ENCODE measurements at places on chromosomes 12 and 14. TPM values are rescaled to one million over a fixed set of nuclear protein-coding genes. Genes with fewer than 3 reads are reported as not detected.

MYBPC1 gene
- 0.70 TPM for total RNA-seq

ASCL1 gene
- total RNA-seq, result not detected

CMA1 gene
- not detected for total RNA-seq

ENDOU gene
- total RNA-seq, result not detected

CABP1 gene
- total RNA-seq, result not detected

CLEC9A gene
- not detected for total RNA-seq

FOS gene
- 139 TPM for total RNA-seq

- DNase-seq, result peak; percentile 86
Observed at GRCh38 chr14:50067723-50068495, 48.5 kb downstream of the VCPKMT start.

- DNase-seq, result peak; percentile 8
Observed at GRCh38 chr12:74770552-74770951, 232.9 kb downstream of the ATXN7L3B start.

DNA sequence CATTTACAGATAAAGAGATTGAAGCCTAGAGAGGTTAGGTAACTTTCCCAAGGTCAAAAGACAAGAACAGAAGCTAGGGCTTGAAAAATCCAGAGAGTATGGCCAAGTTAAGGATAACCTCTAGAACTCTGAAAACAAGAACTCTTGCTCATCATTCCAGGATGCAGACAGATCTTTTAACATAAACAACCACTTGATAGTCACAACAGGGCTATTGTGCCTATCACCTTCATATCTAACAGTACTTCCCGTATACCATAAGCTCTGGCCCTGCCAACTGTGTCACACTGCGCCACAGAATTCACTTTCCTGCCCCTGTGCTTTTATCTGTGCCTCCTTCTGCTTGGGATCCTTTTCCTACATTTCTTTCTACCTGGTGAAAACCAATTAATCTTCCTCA lies 18.2 kb downstream of the ERP29 start:
- DNase-seq, result no peak

DNA sequence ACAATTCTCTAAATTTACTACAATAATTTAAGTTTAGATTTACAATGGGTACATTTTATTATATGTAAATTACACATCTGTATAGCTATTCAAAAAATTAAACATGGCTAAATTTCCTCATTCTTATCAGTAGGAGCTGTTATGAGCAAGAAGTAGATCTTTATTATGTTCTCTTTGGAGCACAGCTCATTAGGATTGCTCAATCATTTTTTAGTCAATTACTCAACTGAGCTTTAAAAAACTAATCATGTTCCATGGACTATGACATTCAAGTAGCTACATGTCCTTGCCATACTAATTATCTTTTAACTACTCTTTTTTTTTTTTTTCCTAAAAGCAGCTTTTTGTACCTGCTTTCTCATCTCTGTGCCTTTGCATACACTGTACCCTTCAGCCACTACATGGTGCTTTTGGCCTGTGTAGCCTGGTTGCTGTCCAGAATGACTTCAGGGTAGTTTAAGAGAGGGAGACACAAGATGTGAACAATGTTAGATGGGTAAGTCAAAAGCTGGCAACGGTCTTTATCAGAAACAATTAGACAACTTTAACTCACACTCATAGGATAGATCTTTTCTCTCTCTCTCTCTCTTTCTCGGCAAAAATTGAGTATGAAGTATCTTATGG lies 69.0 kb downstream of the SSPN start:
- peak; percentile 31 for DNase-seq

GRCh38 chr14:81289516-81289915 lies 68.8 kb upstream of the GTF2A1 start:
- DNase-seq, result no peak

GRCh38 chr12:29428633-29429032 lies 47.7 kb upstream of the ERGIC2 start:
- DNase-seq, result peak; percentile 97

- DNase-seq, result no peak
Observed at GRCh38 chr12:21155522-21156351, 24.7 kb downstream of the SLCO1B1 start.

- peak; percentile 21 for DNase-seq
Observed at GRCh38 chr12:62899568-62900390, 35.2 kb downstream of the PPM1H start.

- DNase-seq, result peak; percentile 60
Observed at GRCh38 chr12:14885718-14886221, at the start of gene MGP. Gene MGP (minus strand): TSS chr12:14885854. CDS start chr12:14885791, 63 bp downstream.

GRCh38 chr12:124928095-124928911 lies 13.9 kb upstream of the UBC start:
- DNase-seq, result peak; percentile 98

DNA sequence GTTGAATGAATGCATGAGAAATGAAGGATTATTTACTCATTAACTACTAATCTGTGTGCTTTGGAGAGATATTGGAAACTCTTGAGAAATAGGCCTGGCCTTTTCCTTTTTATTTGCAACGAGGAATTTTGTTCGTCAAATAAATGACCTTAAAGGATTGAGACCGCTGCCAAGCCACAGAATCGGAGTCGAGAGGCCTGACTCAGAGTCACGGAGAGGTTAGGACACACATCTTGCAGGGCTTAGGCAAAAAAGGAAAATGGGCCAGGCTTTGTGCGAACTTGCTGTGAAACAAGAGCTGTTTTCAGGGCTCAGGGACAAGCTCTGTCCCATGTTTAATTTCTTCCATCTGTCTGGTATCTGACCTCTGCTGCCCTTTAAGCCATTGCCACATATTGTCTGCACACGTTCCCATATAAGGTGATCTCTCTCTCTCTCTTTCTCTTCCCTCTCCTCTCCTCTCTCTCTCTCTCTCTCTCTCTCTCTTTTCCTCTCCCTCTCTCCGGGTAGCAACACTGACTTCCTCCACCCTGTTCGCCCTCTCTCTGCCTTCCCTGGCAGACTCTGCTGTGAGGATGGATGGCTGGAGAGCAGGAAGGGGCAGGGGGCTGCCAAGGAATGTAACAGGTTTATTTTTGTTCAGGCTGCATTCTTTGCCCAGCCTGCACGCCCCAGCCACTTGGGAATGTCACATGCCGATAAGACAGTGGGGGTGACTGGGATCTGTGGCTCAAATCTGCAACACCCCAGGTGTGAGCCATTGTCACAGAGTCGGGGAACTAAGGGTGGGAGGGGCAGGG lies 14.9 kb upstream of the IFT81 start:
- DNase-seq, result peak; percentile 97

DNA sequence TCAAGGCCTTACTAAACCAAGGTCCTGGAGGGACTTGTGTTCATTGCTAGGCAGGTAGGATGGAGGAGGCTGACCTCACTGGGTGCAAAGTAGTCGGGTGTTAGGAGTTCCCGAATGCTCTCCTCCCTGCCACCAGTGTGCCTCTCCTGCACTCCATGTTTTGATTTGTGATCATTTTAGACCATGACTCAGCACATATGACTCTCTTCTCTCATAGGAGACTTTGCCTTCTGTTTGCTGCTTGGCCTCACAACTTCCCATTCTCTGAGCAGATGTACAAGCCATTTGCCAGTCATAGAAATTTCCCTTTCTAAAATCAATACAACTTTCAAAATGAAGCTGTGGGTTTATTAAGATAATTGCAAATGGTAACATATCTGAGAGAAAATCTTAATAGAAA lies 46.6 kb upstream of the LRIG3 start:
- DNase-seq, result peak; percentile 5

GRCh38 chr14:50452979-50453705 lies 56.5 kb upstream of the CDKL1 start:
- peak; percentile 61 for DNase-seq

GRCh38 chr14:74083784-74084276 lies 423 bp downstream of the ALDH6A1 start:
- DNase-seq, result no peak

DNA sequence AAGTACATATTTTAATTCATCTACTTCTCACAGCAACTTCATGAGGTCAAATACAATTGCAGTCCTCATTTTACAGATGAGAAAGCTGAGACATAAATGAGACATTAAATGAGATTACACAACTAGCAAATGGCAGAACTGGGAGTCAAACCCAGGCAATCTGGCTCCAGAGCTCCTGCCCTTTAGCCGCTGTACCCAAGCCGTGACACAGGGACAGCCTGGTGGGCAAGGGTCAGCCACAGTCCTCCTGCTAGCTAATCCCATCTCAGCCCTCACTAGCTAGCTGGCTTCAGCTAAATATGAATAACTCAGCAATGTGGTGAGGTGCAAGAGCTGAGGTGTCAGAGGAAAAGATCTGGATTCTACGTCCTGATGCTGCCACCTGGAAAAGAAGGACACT lies 54.8 kb downstream of the NINJ2 start:
- no peak for DNase-seq

- no peak for DNase-seq
Observed at GRCh38 chr12:32089156-32089555, 17.5 kb upstream of the BICD1 start.

DNA sequence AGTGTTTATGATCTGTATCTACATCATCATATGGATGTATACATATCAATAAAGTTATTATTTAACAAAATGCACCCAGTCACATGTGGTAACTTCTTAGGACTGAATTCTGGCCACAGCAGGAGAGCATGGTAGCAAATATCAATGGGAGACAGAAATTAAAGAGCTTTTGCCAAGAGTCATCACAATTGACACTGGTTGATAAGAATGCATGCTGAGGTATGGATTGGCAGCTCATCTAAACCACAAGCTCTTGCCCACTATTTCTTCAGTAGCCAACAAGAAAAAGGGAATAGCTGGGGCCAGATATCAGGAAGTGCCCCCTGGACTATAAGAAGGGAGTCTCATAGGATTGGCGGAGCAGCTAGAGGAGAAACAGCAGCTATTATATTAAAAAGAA lies 9.4 kb upstream of the PTGR2 start:
- no peak for DNase-seq

- no peak for DNase-seq
Observed at GRCh38 chr14:62629176-62629725, 416.0 kb downstream of the KCNH5 start.

- peak; percentile 2 for DNase-seq
Observed at GRCh38 chr12:87317302-87317701, 711.9 kb downstream of the C12orf50 start.

DNA sequence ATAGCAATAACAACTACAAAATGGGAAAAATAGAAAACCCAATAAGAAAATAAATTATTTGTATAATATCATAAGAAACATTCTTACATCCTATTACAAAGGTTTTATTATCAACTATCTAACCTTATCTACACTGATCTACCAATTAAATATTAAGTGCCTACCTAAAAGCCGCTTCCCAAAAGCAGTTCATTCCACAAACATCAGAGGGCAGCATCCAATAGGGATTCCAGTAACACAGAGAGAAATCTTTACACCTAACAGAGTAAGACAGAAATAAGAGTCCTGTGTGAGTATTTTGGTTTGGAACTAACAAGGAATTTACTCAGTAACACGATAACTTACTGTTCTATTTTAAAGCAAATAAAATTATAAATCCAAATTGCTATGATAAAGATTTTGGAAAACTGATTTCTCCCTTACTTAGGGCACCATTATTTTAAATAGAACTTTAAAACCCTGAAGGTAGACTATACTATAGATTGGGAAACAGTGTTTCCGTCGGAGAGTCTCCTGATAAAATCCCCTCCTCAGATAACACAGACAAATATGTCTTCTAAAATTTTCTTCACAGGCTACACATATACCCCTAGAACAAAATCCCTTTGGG lies 15.0 kb downstream of the GXYLT1 start:
- DNase-seq, result peak; percentile 81

GRCh38 chr12:9895215-9895971 lies 14.1 kb downstream of the KLRF2 start:
- no peak for DNase-seq

DNA sequence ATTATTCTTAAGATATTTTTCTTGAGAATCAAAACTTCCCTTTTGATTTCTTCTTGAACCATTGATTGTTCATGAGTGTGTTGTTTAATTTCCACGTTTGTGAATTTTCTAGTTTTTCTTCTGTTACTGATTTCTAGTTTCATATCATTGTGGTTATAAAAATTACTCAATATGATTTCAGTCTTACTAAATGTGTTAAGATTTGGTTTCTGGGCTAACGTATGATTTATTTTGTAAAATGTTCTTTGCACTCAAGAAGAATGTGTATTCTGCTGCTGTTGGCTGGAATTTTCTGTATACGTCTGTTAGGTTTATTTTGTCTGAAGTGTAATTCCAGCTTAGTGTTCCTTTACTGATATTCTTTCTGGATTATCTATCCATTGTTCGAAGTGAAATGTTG lies 24.7 kb downstream of the TRMT5 start:
- DNase-seq, result no peak

Measured in MCF 10A (cell line).